ENCODE measurements at places on chromosomes 7 and 10.

DNA sequence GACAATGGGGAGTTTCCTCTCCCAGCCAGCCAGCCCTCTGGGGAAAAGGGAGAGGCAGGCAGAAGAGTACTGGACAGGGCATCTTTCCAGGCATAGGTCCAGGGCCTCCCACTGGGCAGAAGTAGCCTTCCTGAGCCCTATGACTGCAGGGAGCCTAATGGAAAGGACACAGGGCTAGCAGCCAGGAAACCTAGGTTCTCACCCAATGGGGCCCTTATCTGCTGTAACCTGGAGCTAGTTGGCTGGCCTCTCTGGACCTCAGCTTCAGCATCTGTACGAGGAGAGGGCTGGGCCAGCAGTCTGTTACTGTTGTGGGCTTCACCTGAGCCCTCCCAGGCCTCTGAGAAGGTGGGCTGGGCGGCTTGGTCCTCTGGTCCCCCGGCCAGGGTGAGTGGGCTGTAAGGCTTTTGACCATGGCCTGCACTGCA, 22.4 kb downstream of the LDB3 start:
- DNase-seq, result no peak

DNA sequence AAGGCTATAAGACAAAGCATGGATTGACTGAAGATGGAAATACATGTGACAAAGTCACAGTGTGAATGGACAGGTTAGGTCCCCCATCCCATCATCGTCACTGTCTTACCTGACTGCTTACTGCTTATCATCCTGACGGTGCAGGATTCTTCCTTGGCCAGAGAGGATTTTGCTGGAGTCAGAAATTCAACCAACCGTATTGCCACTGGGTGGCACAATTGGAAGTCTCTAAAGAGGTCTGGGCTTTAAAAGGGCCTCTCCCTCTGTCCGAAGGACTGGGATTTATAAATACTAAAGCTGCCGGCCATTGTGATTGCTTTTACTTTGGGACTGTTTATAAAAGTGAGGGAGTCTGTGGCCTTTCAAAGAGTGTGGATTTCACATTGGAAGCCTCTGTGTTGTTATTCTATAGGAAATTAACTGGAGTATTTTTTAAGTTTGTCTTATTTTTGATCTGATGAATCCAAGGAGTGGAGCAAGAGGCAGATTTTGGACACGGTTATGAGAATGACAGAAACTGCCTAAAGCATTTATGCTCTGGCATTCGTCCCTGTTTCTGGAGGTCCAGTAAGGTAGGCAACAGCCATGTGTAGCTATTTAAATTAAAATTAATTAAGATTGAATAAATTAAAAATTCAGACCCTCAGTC, 113.3 kb upstream of the CREB5 start:
- peak; percentile 59 for DNase-seq

- DNase-seq, result peak; percentile 91
These were observed 560.5 kb upstream of the GALNT17 start for GRCh38 chr7:70571403-70571934.

GRCh38 chr7:44144968-44145478, 3.9 kb upstream of the MYL7 start:
- peak; percentile 16 for DNase-seq

- peak; percentile 75 for DNase-seq
These were observed 24.4 kb upstream of the PPIF start for GRCh38 chr10:79322616-79323543.

DNA sequence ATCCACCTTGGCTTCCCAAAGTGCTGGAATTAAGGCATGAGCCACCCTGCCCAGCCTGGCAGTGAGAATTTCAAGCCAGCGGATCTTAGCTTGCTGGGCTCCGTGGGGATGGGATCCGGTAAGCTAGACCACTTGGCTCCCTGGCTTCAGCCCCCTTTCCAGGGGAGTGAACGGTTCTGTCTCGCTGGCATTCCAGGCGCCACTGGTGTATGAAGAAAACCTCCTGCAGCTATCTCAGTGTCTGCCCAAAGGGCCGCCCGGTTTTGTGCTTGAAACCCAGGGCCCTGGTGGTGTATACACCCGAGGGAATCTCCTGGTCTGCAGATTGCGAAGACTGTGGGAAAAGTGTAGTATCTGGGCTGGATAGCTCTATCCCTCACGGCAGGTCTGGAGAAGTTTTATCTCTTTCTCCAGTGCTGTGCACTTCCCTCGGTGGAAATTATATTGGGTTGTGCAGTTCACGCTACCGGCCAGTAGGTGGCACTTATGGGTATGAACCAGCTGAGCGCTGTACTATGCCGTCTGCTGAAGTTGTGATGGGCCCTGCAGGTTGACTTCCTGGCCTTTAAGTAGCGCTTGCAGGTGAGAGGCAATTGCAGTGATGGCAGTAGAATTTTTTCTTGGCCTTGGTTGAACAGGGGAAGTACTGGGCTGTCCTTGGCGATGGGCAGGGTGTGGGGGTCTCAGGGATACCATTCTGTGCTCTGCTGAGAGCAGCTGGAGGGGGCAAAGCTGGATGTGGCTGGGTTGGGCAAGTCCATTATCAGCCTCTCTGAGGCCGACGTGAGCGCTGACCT, 138.0 kb upstream of the MTPN start:
- no peak for DNase-seq

DNA sequence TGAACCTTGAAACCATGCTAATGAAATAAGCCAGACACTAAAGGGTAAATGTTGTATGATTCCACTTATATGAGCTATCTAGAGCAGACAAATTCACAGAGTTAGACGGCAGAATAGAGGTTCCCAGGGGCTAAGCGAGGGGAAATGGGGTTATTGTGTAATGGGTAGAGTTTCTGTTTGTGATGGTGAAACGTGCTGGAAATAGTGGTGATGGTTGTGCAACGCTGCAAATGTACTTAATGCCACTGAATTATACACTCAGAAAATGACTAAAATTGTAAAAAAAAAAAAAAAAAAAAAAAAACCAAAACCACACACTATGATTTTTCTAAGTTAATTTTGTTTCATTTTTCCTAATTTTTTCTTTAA, 30.0 kb downstream of the SFXN4 start:
- no peak for DNase-seq
